Left lung (tissue), 14 donors: ENCODE measurements at places on chromosomes 5 and 9.

GRCh38 chr5:95124101-95124500 is 160.8 kb downstream of the MCTP1 start:
- no peak for DNase-seq

DNA sequence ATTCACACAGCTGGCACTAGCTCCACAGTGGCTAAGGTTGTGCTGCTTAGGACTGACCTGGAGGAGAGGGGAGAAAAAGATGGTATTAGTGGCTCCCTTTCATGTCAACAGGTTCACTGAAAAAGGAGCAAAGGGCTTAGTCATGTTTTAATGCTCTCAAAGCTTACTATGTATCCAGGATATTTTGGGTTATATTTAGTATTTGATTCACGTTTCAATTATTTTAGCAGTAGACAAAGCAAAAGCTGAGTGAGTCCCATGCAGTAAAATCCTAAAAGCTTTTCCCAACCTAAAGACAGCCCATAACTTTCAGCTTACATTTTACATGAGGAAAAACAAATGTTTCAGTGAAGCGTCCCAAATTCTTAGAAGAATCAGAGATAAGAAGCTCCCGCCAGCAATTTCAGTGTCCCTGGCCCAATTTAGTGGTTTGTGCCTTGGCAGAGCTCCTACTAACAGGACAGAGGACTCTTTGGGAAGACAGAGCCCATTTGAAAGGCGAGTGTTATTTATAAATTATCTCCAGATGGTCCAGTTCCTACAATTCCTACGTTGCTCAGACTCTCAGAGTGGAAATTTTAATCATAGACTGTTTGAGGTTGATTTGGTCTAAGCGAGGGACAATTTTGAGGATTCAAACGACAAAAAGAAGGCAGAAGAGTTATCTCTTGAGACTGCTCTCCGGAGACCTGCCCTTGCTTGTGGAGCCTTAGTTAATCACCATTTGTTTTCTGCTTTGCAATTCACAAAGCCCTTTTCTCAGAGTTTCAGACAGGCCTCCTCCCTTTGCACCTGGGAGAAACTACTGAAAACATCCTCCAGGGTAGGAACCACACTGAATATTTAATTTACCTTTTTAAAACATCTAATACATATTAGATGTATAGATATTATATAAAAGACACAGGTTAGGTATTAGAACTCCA is 225.0 kb upstream of the ANKRD55 start:
- peak; percentile 63 for DNase-seq

DNA sequence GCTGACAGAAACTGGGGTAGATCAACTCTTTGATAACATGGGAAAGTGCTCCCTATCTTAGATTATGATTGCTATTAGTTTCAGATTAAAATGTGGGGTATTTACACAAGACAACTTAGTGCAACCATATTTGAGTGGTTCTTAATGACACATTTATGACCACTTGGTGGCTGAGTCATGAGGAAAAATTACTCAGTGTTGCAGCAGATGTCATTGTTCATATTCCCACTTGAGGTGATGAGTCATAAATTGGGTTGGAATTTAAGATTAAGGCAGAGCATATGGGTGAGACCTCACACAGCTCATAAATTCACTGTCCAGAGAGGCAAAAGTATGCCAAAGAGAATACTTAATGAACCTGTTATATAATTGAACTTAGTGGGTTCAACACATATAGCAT is 408.3 kb downstream of the DMRT2 start:
- DNase-seq, result no peak

- no peak for DNase-seq
These were observed 24.0 kb upstream of the KLF9 start for GRCh38 chr9:70438341-70438928.

- peak; percentile 51 for DNase-seq
These were observed 153.3 kb downstream of the EFNA5 start for GRCh38 chr5:107517185-107518033.

GRCh38 chr5:100273846-100274580 is 261.2 kb upstream of the FAM174A start:
- no peak for DNase-seq

- peak; percentile 13 for DNase-seq
These were observed 341.2 kb upstream of the WWC1 start for GRCh38 chr5:167950126-167950721.

DNA sequence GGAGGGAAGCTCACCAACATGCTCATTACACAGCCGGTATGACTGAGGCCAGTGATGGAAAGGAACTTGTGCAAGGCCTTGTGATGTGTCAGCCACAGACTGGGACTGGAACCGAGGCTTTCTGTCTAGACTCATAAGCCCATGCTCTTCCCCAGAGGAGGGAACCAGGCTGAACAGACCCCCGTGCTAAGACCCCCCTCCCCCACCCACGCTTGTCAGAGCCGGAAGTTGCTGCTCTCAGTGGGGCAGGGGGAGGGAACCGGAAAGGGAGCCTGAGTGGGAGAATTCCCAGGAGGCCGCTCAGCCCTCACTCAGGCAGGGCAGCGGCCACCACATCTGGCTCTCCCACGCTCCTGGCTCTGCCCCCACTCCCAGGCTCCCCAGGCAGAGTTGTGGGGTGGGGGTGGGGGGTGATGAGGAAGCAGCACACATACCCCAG is 4.1 kb upstream of the PDGFRB start:
- DNase-seq, result no peak

GRCh38 chr5:54304040-54304439 is 6.3 kb downstream of the ARL15 start:
- no peak for DNase-seq

DNA sequence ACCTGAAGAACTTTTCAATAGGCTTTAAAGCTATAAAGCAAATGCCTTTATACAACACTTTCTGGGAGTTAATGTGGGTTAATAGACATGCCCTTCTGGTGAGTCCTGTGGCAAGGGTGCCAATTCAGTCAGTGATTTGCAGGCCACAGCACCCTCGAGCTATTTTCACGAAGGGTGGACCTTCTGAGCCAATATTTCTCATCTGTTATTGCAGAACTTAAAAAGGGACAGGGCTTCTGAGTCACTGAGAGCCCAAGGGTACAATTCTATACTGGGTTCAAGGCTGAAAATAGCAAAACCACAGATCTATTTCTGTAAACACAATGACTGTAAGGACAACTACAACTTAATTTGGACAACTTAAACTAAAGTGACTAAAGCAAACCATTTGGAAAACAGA is 92.8 kb downstream of the GABRG2 start:
- no peak for DNase-seq

GRCh38 chr9:134536101-134536900 is 105.3 kb upstream of the COL5A1 start:
- no peak for DNase-seq

GRCh38 chr9:127492616-127493015 is 41.3 kb downstream of the LRSAM1 start:
- DNase-seq, result no peak

DNA sequence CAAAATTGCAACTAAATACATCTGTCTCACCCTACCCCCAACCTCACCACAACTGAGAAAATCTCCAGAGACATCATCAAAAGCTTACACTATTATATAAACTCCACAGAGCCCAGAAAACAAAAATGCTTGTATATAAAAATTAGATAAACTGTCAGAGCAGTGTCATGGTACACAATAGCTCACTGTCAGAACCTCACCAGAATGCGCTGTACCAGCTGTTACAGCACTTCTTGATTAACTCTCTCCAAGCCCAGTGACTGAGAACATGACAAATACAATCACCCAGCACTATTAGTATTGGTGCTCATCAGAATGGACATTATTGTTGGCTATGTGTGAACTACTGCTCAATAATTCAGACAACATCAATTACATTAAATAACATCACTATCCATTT is 65.7 kb downstream of the ZDHHC21 start:
- DNase-seq, result no peak

GRCh38 chr5:96431376-96432187 is 1.5 kb downstream of the PCSK1 start:
- DNase-seq, result no peak

- DNase-seq, result no peak
These were observed 21.7 kb downstream of the CXXC5 start for GRCh38 chr5:139669662-139670368.

DNA sequence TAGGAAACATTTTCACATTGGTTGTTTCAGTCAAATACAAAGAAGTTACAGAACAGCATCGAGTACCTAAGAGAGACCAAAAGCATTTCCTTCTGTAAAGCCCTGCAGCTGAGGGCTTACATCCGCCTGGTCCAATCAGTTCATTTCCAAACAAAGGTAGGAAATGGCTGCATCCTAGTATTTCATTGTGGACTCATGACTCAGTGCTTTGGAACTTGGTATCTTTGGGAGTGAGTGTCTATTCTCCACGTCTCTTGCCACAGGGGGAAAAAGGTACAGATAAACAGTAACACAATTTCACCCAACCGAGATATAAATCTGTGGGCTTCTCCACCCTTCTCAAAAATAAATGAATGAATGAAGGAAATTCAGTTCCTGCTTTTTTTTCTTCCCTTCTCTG is 75.4 kb downstream of the NFIB start:
- DNase-seq, result no peak

DNA sequence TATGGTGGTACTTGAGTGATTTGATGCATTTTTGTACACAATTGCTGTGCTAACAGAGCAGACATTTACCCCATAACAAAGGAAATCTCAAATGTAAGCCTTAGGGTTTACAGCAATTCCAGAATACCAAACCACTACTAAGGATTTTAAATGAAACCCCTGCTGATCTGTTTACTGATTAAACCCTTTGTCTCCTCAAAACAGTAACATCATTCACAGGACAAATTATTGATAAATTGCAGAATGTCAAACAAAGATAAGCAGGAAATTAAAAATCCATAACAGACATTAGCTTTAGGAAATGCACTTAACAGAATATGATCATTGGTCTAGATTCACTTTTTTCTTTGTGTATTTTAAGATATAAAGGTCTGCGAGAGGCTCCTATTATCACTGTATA is 1016.4 kb upstream of the DMAC1 start:
- DNase-seq, result no peak

- DNase-seq, result peak; percentile 58
These were observed 119.6 kb upstream of the COL5A1 start for GRCh38 chr9:134521817-134522501.

- DNase-seq, result no peak
These were observed 228.9 kb upstream of the IRX4 start for GRCh38 chr5:2111569-2112105.

DNA sequence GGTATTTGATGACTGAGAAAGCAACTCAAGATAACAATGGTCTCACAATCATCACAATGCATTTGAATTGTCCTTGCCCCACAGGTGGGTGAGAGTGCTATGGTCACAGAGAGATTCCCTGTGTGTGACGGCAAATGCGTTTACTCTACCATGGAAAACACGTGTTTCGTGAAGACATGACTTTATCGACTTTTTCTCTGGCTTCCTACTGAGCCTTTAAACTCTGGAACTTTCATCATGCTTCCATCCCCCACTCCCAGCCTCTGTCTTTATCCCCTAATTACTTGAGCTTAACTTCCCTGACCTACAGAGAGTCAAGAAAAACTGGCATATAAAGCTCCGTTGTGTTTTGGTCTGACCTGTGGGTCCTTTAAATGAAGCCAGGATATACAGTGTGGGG is 414.1 kb upstream of the CLINT1 start:
- no peak for DNase-seq

GRCh38 chr5:10339058-10339811 is 14.3 kb upstream of the MARCHF6 start:
- no peak for DNase-seq

- DNase-seq, result no peak
These were observed 16.0 kb downstream of the SLC36A1 start for GRCh38 chr5:151463137-151464029.

- DNase-seq, result no peak
These were observed 1823.9 kb upstream of the CDH9 start for GRCh38 chr5:28862137-28862859.

DNA sequence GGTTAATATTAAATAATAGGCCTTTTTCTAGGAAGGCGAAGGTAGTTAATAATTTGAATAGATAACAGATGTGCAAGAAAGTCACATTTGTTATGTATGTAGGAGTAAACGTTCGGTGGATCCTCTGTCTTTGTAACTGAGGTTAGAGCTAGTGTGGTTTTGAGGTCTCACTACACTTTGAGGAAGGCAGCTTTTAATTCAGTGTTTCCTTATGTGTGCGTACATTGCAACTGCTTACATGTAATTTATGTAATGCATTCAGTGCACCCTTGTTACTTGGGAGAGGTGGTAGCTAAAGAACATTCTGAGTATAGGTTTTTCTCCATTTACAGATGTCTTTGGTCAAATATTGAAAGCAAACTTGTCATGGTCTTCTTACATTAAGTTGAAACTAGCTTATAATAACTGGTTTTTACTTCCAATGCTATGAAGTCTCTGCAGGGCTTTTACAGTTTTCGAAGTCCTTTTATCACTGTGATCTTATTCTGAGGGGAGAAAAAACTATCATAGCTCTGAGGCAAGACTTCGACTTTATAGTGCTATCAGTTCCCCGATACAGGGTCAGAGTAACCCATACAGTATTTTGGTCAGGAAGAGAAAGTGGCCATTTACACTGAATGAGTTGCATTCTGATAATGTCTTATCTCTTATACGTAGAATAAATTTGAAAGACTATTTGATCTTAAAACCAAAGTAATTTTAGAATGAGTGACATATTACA is 45.7 kb downstream of the TGFBR1 start:
- DNase-seq, result no peak

GRCh38 chr5:174337276-174338184 is 292.0 kb downstream of the NSG2 start:
- no peak for DNase-seq

GRCh38 chr5:151487544-151487943 is 40.1 kb downstream of the SLC36A1 start:
- DNase-seq, result no peak

DNA sequence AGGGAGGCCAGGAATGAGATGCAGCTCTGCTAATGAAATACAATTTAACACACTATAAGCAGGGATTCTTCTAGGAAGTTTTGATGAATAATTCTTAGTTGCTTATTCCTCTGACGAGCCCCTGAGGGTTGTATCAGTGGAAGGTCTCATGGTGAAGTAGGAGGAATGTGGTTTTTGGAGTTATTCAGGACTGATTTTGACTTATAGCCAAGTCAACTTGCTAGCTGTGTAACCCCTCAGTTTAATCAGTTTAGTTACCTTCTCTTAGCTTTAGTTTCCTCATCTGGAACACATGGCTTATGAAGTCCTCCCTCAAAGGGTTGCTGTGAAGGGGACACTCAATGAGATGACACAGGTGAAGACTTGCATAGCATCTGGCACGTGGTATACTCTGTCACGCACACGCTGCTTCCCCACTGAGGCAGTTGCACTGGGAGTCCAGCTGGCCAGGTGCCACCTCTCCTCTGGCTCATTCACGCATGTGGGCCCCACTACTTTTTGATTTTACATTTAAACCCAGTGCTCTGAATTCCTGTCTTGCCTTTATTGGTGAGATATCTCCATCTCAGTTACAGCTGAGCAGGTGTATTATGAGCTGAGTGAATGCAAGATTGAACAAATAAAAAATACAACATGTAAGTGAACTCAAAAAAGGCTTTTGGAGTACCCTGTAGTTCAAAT is 415.0 kb downstream of the ARHGEF28 start:
- DNase-seq, result no peak
